CD8-positive, alpha-beta memory T cell (primary cell): ENCODE measurements at places on chromosomes 3 and 15. TPM values are rescaled to one million over a fixed set of nuclear protein-coding genes. Genes with fewer than 3 reads are reported as not detected.

- no peaks in the 10 kb centered on the region for H3K4me1 ChIP-seq
- no peaks in the 10 kb centered on the region for H3K36me3 ChIP-seq
- DNase-seq = no peak
- H3K4me3 ChIP-seq = no peak overlapping the region
Observed at GRCh38 chr3:38207254-38208003, 42.1 kb downstream of the OXSR1 start.

- no peaks in the 10 kb centered on the region for H3K36me3 ChIP-seq
- H3K27me3 ChIP-seq = no peaks in the 10 kb centered on the region
- DNase-seq = no peak
Observed at GRCh38 chr3:131077904-131078303, 51.2 kb downstream of the NEK11 start.

GRCh38 chr3:193983846-193984818, 151.8 kb upstream of the HES1 start:
- no peak for DNase-seq
- H3K27me3 ChIP-seq = no peaks in the 10 kb centered on the region
- H3K27ac ChIP-seq = no peak overlapping the region
- no peaks in the 10 kb centered on the region for H3K4me1 ChIP-seq

GRCh38 chr15:92772626-92773244, 117.2 kb upstream of the FAM174B start:
- H3K27me3 ChIP-seq = no peaks in the 10 kb centered on the region
- H3K4me3 ChIP-seq = no peak overlapping the region
- no peak overlapping the region for H3K27ac ChIP-seq
- no peak for DNase-seq
- H3K4me1 ChIP-seq = no peaks in the 10 kb centered on the region

The WDR49 gene
- 0.35 TPM for total RNA-seq

GRCh38 chr15:78396976-78397375, 41.0 kb upstream of the IREB2 start:
- H3K4me3 ChIP-seq = no peak overlapping the region
- no peaks in the 10 kb centered on the region for H3K4me1 ChIP-seq
- H3K36me3 ChIP-seq = no peaks in the 10 kb centered on the region
- no peaks in the 10 kb centered on the region for H3K27me3 ChIP-seq
- DNase-seq = no peak

The CP gene
- not detected for total RNA-seq

GRCh38 chr3:49511639-49512038, 41.6 kb downstream of the DAG1 start:
- no peak overlapping the region for H3K27ac ChIP-seq
- no peaks in the 10 kb centered on the region for H3K4me1 ChIP-seq
- H3K36me3 ChIP-seq = peaks cover 19% of the 10 kb centered on the region
- H3K27me3 ChIP-seq = no peaks in the 10 kb centered on the region
- DNase-seq = no peak

The PPP2R3A gene
- 0.22 TPM for total RNA-seq

The IGSF10 gene
- total RNA-seq = not detected

- H3K4me3 ChIP-seq = no peak overlapping the region
- no peaks in the 10 kb centered on the region for H3K4me1 ChIP-seq
- no peaks in the 10 kb centered on the region for H3K36me3 ChIP-seq
- DNase-seq = no peak
- H3K27ac ChIP-seq = no peak overlapping the region
Observed at GRCh38 chr15:56052395-56053045, 59.1 kb upstream of the NEDD4 start.

DNA sequence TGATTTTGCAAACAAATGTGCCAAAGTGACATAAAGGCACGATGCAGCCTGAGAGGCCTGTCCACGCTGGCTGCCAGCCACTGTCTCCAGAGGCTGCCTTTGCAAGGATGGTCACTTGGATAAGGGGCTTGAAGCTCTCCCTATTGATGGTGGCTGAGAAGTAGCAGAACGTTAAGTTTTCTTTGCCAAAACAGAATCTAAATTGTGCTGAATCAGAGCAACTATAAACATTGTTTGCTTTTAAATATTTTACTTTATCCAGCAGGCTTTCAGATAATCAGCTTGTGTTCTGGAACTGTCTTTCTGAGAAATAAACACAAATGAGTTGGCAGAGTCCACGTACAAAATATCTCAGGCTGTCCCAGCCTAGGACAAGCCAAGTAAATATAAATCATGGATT, 23.8 kb upstream of the CNBP start:
- no peaks in the 10 kb centered on the region for H3K27me3 ChIP-seq
- no peak for DNase-seq
- H3K27ac ChIP-seq = no peak overlapping the region
- no peak overlapping the region for H3K4me3 ChIP-seq
- no peaks in the 10 kb centered on the region for H3K4me1 ChIP-seq
- no peaks in the 10 kb centered on the region for H3K36me3 ChIP-seq

The ULK3 gene
- total RNA-seq = 53.9 TPM

GRCh38 chr3:166697495-166697894, 682.6 kb downstream of the ZBBX start:
- H3K36me3 ChIP-seq = no peaks in the 10 kb centered on the region
- H3K4me1 ChIP-seq = no peaks in the 10 kb centered on the region
- no peaks in the 10 kb centered on the region for H3K27me3 ChIP-seq
- H3K27ac ChIP-seq = no peak overlapping the region
- DNase-seq = no peak

DNA sequence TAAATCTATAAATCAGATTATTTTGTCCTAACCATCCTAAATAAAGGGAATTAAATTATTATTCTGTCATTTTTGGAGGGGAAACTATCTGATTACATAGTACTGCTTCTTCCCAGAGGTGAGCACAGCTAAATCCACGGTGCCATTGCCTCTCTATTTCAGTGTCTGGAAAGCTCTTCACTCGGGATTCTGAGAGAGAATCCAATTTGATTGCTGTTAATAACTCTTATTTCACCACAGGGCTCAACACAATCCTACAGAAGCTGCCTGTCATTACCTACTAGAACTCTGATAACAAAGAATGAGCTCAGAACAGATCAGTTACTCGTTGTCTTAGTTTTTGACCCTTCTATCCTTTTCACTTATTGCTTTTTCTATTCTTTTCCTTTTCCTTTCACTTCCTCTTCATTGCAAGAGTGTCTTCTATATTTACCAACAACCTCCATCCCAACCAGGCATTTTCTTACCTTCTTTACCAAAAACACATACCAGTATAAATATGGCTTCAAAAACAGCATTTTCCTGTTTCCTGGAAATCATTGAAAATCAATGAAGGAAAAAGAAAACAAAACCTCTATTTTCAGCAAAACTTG, 30.4 kb downstream of the OXNAD1 start:
- peaks cover 93% of the 10 kb centered on the region for H3K4me1 ChIP-seq
- no peaks in the 10 kb centered on the region for H3K27me3 ChIP-seq
- H3K4me3 ChIP-seq = no peak overlapping the region
- no peak for DNase-seq

DNA sequence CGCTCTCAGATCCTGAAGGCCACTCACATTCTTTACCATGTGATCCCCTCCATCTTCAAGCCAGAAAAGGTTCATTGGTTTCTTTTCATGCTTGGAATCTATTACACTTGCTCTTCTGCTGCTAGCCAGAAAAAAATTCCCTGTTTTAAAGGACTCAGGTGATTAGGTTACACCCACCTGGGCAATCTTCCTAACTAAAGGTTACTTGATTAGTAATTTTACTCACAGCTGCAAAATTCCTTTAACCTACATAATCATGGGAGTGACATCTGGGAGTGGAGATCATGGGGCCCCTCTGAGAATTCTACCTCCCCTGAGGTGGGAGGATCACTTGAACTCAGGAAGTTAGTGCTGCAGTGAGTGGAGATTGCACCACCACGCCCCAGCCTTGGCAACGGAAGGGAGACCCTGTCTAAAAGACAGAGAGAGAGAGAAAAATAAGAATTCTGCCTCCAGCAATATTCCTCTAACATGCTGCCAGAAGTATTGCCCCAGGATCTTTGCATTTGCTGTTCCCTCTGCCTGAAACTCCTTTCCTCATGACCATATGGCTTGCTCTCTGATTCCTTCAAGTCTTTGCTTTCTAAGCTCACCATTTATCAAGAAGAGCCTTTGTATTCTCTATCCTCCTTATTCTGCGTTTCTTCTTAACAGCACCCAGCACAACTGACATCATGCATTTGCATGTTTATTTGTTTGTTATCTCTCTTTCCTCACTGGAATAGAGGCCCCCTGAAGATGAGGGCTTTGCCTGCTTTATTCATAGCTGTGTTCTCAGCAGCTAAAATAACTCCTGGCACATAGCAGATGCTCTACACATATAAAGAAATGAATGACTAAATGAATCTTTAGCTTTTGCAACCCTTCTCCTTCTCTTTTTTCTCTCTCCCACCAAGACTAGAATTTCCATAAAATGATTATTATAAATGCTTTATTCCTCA, 68.2 kb downstream of the EDEM1 start:
- H3K27ac ChIP-seq = no peak overlapping the region
- DNase-seq = no peak
- peaks cover 3% of the 10 kb centered on the region for H3K4me1 ChIP-seq
- no peaks in the 10 kb centered on the region for H3K36me3 ChIP-seq

GRCh38 chr3:117756563-117756962, 1047.0 kb downstream of the TUSC7 start:
- H3K36me3 ChIP-seq = no peaks in the 10 kb centered on the region
- H3K27me3 ChIP-seq = no peaks in the 10 kb centered on the region
- no peak overlapping the region for H3K27ac ChIP-seq
- no peak overlapping the region for H3K4me3 ChIP-seq
- H3K4me1 ChIP-seq = no peaks in the 10 kb centered on the region

DNA sequence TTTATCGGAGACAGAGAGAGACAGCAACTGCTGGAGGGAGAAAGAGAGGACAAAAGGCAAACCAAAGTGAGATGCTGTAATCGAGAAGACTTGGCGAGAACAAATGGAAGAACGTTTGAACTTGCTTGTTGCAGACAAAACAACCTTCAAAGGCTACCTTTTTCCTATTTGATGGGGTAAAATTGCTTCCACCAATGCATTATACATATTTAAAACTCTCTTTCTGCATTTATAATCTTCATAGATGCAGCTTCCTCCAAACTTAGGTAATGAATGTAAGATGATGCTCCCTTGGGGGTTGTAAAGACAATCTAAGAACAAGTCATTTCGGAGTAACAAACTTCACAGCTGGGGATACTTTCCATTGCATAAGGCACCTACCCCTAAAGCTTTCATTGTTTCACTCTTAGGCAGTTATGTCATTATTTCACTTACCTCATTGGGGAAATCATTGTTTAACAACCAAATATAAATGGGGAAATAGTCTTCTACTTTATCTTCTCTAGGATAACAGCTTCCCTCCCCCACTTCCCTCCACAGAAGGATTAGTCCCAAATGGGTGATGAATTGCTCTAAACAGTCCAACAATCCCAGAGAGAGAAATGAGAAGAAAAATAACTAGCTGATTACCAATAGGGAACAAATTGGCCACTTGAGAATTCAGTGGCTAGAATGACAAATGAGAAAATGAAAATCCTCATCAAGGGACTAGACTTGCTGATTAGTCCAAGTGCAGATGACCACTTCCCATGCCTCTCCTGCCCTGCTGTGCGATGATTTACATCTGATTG, 269.8 kb upstream of the ADAMTS9 start:
- no peak overlapping the region for H3K27ac ChIP-seq
- no peaks in the 10 kb centered on the region for H3K36me3 ChIP-seq
- no peaks in the 10 kb centered on the region for H3K4me1 ChIP-seq
- no peak overlapping the region for H3K4me3 ChIP-seq
